ENCODE measurements at places on chromosomes 6 and 20. TPM values are rescaled to one million over a fixed set of nuclear protein-coding genes. Genes with fewer than 3 reads are reported as not detected.

Gene HLA-DPB1
- total RNA-seq = not detected

Gene SYNDIG1
- not detected for total RNA-seq

Gene PIGT
- 129 TPM for total RNA-seq

Gene DUSP15
- not detected for total RNA-seq

Gene PKIB
- 28.0 TPM for total RNA-seq

Gene GNMT
- total RNA-seq = 0.47 TPM

Gene RFX6
- 0.17 TPM for total RNA-seq

Gene MICAL1
- total RNA-seq = 9.1 TPM

Gene SNAI1
- total RNA-seq = 5.4 TPM

Gene ASIP
- not detected for total RNA-seq

Gene MYBL2
- 103 TPM for total RNA-seq

Gene METTL24
- not detected for total RNA-seq

Gene CLIC1
- total RNA-seq = 743 TPM

Gene ZSCAN31
- total RNA-seq = 10.7 TPM

Gene MUC22
- 0.06 TPM for total RNA-seq

Gene FOXO3
- total RNA-seq = 12.8 TPM

Gene MDC1
- total RNA-seq = 24.9 TPM

Gene OR2H2
- total RNA-seq = not detected

Gene SIM1
- not detected for total RNA-seq

Gene TP53TG5
- total RNA-seq = not detected

Gene WFDC12
- total RNA-seq = not detected

Gene SLC2A10
- total RNA-seq = 9.6 TPM

Gene TTLL9
- not detected for total RNA-seq

Gene LPA
- not detected for total RNA-seq

Gene HLA-DMB
- not detected for total RNA-seq

Gene ADGRG6
- 73.2 TPM for total RNA-seq

Gene LAMA4
- total RNA-seq = 9.4 TPM

Gene DSP
- 71.6 TPM for total RNA-seq

Gene BLCAP
- 120 TPM for total RNA-seq

Gene FOXF2
- total RNA-seq = not detected

Gene ERVFRD-1
- total RNA-seq = not detected

Gene SIRPG
- not detected for total RNA-seq

Gene CALHM4
- total RNA-seq = not detected

Gene DEFB132
- total RNA-seq = not detected

Gene SNX14
- total RNA-seq = 65.4 TPM

Gene PLCB4
- total RNA-seq = 16.9 TPM

Gene BTN1A1
- total RNA-seq = not detected

Gene ITPR3
- 41.8 TPM for total RNA-seq

Gene VWA7
- total RNA-seq = 1.9 TPM

Gene FAXC
- total RNA-seq = 3.9 TPM

Gene GLP1R
- not detected for total RNA-seq

Gene TP53INP2
- 3.3 TPM for total RNA-seq

Gene PCMT1
- 122 TPM for total RNA-seq

Gene NKX2-2
- total RNA-seq = not detected

Gene OR2W1
- total RNA-seq = not detected

Gene BPIFA1
- not detected for total RNA-seq

Gene SLPI
- 207 TPM for total RNA-seq
